Stimulated activated CD8-positive, alpha-beta memory T cell treated with anti-CD3 and anti-CD28 coated beads, Interleukin-2, amount 100 ng/mL, for 1 hour (primary cell): ENCODE measurements at places on chromosomes 1 and 21.

DNA sequence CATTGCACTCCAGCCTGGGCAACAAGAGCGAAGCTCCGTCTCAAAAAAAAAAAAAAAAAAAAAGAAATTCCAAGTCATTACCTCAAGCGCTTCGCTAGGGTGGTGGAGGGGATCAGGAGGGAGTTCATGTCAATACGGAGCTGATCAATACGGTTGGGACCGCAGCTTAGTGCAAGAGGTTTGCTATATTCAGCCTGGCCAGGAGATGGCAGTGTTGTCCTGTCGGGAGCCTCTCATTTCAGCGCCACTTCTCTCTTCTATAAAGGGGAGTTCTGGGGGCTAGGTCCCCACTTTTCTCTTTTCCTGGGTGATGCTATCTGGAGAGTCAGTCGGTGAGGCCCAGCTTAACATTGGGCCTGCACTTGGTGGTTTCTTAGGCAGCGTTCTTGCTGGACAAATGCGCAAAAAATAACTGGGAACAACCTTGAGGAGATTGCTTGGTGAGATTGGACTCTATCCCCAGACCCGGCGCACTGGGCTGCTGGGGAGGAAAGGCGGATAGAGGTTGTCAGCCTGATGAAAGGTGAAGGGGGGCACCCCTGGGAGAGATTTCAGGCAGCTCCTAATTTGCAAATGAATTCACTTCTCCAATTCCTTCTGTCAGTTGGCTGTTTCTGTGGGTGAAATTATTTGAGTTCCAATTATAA, 40.4 kb downstream of the KIAA0040 start:
- DNase-seq = peak; percentile 54

DNA sequence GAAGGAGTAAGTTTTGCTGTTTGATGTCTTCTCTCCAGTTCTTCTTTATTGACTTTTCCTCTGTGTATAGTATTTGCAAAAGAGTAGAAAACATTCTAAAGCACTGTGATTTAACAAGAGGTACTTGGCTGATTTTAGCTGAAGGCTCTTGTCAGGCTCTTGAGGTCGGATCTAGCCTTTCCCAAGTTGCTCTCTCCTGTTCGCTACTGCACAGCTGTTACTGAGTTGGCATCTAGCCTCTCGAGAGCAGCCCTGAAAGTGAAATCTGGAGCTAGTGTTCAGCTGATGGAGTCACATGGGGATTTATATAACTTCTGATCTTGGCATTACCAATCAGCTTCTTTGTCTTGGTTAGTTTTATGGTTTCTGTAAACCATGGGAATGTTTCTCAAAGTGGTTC, 193.1 kb downstream of the RYR2 start:
- no peak for DNase-seq

DNA sequence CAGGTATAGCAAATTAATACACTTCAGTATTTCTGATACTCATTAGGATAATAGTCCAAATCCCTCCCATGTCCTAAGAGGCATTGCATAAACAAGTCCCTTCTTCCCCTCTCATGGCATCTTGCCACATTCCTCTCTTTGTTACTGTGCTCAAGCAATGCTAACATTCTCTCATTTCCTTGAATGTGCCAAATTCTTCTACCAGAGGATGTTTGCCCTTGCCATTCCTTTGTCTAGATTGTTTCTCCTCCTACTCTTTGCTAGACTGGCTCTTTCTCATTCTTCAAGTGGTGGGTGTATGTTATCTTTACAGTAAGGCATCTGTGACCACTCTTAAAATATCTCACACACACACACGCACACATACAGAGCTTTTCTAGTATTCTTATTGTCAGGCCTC, 621.0 kb upstream of the CXADR start:
- no peak for DNase-seq

- DNase-seq = no peak
Measured at GRCh38 chr1:198776602-198777029, 137.8 kb downstream of the PTPRC start.

DNA sequence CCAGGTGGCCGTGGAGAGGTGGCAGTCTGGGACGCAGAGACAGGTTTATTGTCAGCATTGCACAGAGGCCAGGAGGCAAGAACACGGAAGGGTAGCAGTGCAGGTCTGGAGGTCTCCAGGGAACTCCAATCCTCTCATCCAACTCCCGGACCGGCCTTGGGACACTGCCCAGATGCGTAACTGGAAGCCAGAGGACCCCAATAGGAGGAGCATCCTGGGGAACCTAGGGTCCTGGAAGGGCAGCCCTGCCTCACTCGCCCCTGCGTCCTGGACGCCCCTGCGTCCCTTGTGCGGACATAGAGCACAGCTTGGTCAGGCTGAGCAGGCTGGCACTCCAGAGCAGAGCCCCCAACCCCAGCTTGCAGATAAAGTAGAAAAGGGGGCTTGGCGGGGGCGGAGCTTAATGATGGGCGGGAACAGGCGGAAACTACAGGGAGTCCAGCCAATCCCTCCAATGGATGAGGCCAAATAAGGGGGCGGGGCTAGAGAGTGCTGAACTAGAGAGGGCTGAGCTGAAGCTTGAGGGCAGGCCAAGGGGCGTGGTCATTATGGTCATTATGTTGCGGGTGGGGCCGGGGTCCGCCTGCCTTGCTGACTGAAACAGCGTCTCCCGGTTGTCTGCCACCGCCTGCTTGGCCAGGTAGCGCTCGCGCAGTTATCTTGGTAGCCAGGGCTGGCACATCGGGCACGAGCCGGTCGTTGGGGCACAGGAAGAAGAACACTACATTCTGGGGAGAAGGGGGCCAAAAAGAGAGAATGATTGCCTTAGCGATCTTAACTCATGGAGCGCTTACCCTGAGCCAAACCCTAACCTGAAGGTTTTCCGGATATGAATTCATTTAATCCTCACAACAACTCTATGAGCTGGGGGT, 3.7 kb upstream of the ARHGEF19 start:
- no peak for DNase-seq

DNA sequence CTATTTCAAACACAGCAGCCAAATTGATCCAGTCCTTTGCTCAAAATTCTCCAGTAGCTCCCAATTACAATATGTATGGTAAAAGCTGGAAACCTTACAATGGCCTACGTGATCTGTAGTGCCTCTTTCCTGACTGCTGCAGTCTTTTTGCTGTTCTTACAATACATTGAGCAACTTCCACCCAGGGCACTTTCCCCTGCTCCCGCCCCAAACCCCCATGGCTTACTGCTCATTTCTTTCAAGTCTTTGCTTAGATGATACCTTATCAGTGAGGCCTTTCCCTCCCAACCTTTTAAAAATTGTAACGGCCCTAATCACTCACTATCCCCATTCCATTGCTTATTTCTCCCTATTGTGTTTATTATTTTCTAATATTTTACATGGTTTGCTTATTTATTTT, 43.9 kb upstream of the APOBEC4 start:
- DNase-seq = no peak

GRCh38 chr1:231982871-231983587, 356.4 kb downstream of the DISC1 start:
- DNase-seq = no peak

DNA sequence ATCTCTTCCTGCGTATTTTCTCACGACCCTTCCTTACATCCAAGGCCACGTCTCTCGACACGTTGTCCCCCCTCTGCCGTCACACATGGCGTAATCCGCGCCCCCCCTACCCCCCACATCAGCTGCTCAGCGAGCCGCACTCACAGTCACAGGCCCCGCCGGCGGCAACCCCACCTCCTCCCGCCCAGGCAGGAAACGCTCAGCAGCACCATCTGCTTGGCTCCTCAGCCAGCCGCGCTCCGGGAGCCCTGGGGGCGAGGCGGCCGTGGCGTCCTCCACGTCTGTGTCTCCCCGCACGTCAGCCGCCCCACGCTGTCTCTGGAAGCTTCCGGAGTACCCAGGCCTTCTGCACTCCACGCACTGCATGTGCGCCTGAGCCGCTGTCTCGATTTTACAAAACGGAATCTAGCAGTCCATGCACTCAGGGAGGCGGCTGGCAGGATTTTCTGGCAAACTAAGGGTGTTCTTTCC, 64.6 kb downstream of the SIK1 start:
- peak; percentile 58 for DNase-seq

GRCh38 chr21:45209685-45210284, 77.9 kb downstream of the POFUT2 start:
- DNase-seq = no peak

DNA sequence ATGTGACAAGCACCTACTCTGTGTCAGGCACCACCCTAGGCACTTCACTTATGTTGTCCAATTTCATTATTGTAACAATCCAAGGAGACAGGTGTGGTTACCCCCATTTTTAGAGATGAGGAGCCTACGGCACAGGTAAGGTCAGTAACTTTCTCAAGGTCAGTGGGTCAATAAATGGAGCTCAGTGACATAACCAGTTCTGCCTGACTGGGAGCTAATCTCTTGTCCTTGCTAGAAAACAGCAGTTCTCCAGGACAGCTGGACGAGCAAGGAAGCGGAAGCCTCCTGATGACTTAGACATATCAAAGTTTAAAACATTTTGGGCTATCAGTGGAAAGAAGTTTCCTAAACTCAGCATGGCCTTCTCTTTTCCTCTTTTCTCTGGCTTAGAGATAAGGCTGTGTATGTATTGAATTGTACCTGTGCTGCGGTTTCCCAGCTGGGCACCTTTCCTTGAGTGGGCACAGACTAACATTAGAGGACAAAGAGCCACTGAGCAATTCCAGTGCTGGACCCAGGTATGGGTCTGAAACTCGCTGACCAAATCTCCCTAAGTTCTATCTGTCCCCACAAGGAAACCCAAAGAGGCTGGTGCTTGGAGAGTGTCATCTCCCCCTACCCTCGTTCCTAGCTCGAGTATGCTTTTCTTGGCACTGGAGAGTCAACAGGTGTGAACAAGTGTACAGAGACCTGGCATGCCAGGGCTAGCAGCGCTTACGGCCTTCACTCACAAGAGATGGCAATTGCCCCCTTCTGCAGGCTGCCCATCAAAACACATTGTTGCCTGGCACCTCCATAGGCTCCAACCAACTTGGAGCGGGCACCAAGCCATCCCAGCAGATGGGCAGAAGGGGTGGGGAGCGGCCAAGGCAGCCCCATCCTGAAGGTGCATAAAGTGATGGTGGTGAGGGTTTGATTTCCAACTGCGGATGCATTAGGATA, 456.1 kb upstream of the PROX1 start:
- DNase-seq = no peak

- DNase-seq = no peak
Measured at GRCh38 chr1:13607002-13607401, 23.4 kb downstream of the PDPN start.

DNA sequence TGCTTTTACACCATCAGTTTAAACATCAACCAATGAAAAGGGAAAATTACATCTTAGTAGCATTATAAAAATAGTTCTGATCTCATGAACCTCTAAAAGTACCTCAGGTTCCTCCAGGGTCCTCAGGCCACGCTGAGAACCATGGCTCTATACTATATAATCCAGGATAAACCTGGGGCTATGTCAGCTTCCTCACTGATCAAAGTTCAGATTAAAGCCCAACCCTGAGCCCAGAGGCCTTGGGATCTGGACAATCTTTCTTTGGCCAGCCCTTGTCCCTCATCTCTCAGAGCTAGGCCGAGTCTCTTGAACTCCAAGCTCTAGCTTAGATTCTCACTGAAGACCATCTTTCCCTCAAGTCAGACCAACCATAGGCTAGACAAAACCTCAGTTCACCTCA, 168.3 kb downstream of the PLPP3 start:
- no peak for DNase-seq

- no peak for DNase-seq
Measured at GRCh38 chr1:58968360-58968952, 184.6 kb upstream of the JUN start.

GRCh38 chr1:81412954-81413353, 387.8 kb upstream of the ADGRL2 start:
- no peak for DNase-seq

DNA sequence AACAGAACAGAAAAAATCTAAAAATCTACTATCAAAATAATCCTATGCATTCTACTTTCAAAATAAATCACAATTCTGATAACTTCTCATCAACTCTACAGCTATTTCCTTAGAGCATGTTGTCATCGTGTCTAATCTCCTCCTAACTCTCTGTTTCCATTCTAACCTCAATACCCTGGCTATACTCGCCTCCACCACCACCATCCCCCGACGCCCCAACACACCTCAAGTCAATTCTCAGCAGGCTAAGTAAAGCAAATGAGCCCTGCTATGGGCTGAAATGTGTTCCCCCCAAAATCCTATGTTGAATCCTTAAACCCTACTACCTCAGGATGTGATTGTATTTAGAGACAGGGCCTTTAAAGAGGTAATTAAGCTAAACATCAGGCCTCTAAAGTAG, 34.6 kb downstream of the NRDC start:
- DNase-seq = no peak

GRCh38 chr21:25509862-25510261, 97.4 kb downstream of the MRPL39 start:
- no peak for DNase-seq

DNA sequence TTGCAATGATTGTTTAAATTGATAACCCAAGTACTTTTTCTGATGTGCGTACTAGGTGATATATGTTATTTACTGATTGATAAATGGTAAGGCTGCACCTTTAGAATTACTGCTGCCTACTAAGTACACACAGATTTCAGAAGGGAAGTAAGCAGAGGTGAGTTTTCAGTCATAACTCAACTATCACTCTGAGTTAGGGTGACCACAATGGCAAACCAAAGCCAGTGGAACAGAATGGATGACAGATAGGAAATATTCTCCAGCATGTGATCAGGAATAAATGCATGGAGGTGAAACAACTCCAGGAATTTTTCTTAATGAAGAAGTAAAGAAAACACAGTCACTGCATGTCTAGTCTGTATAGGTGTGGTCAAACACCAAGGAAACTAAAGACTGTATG, 7.5 kb upstream of the KCNJ15 start:
- no peak for DNase-seq

DNA sequence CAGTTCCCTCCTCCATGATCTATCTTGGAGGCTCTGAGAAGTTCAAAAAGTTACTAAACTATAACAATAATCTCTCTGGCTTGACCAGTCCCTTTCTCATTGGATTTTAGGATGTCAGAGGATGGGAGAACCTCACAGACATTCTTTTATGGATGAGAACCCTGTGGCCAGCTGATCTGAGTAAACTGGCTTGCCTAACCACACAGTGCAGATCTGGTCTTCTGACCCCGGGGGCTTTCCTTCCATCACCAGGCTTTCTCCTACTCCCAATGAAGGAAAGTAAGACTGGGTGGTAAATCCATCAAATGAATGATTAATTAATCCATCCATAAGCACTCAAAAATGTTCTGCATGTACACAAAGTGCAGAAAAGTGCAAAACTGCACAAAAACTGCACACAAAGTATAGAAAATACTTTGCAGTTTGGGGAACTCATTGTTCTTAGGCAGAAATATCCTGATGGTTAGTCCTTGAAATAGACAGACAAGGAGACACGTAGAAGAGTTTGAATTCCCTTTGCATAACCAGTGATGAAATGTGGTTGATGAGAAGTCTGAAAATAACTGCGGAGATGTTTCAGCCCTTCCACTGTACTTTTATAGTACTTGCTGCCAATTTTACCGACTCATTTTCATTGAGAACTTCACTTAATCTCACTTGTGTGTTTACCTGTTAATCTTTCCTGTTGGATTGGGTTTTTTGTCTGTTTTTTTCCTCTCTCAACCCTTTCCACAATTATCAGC, 2.5 kb upstream of the F3 start:
- no peak for DNase-seq
